DMS53 (cell line): ENCODE measurements at places on chromosomes 1 and 21.
A peak's percentile ranks its signal among the peaks of the same experiment; 100 is the strongest.

DNA sequence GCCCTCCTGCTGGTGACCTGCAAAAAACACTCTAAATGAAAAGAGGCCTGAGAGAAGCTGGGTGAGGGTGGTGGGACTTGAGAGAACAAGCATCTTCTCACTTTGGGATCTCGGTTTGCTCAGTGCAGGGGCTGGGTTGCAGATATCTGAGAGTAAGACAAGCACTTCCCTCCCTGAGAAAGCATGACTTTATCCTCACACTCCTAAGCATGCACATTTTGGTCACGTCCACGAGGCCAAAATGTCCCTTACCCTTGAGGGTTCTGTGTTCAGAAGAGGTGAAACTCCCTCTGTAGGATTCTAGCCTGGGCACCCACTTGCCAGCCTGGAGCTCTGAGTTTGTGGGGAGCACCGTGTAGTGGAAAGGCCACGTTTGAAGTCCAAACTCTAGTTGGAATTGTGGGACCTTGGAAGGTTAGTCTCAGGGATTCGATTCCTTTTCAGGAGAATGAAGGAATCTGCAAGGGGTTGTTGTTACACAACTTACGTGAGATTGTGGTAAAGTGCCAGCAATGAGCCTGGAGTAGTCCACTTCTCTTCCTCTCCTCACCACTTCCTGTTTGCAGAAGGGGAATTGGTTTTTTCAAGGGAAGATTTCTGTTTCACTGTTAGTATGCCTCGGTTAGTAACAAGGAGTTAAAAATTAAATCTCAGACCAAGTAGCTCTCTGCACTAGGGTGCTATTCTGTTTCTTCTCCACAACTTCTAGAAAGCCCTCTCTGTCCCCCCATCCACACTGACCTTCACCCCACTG lies 3.0 kb downstream of the FCAMR start:
- peak; percentile 28 for DNase-seq

DNA sequence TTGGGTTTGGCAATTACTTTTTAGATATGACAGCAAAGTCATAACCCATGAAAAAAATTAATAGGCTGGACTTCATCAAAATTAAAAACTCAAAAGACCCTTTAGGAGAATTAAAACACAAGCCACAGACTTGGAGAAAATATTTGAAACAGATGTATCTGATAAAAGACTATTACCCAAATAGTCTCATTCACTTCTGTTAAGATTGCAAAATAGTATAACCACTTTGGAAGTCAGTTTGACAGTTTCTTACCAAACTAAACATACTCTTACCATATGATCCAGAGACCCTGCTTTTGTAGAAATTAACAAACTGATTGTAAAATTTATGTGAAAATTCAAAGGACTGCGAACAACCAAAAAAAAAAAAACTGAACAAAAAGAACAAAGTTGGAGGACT lies 32.5 kb upstream of the SLC44A3 start:
- DNase-seq: no peak

- DNase-seq: no peak
Measured at GRCh38 chr1:159830722-159831121, 4.0 kb downstream of the SLAMF8 start.

GRCh38 chr1:83694449-83694848 lies 304.5 kb downstream of the TTLL7 start:
- peak; percentile 32 for DNase-seq

- peak; percentile 8 for DNase-seq
Measured at GRCh38 chr1:216705676-216706075, 17.6 kb downstream of the ESRRG start.

- DNase-seq: no peak
Measured at GRCh38 chr1:78527706-78528105, 36.9 kb downstream of the PTGFR start.

DNA sequence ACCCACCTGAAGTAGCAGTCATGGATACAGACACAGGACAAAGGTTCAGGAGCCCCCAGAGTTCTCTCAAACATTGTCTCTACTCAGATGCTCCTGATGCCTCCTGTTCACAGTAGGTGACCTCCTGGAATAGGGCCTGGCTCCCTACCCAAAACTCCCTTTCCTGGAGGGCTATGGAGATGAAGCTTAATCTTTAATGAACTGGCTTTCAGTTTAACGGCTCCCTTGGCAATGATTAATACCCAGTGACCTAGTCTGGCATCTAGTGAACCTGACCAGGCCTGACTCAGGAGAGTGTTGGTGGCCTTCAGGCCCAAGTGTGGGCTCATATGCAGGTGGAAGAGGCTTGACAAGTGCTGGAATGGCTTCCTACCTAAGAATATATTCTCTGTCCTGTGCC lies 65.2 kb upstream of the TRABD2B start:
- no peak for DNase-seq

- DNase-seq: no peak
Measured at GRCh38 chr1:169914531-169914930, 20.8 kb upstream of the SCYL3 start.

DNA sequence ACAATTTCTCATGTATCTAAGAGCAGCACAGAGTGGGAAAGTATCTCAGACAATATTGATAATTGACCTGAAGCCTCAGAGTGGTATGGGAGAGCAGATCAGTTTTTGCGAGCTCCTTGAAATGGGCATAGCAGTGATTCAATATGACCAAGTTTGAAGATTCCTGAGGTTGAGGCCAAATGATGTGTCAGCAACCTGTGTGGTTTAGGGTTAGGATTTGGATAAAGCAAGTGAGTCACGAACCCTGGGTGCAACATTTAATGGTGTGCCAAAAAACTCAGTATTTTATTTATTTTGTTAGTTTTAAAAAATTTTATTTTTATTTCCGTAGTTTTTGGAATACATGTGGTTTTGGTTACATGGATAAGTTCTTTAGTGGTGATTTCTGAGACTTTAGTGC lies 92.5 kb upstream of the C21orf91 start:
- DNase-seq: no peak

- DNase-seq: no peak
Measured at GRCh38 chr1:48645883-48646282, 130.8 kb downstream of the BEND5 start.

DNA sequence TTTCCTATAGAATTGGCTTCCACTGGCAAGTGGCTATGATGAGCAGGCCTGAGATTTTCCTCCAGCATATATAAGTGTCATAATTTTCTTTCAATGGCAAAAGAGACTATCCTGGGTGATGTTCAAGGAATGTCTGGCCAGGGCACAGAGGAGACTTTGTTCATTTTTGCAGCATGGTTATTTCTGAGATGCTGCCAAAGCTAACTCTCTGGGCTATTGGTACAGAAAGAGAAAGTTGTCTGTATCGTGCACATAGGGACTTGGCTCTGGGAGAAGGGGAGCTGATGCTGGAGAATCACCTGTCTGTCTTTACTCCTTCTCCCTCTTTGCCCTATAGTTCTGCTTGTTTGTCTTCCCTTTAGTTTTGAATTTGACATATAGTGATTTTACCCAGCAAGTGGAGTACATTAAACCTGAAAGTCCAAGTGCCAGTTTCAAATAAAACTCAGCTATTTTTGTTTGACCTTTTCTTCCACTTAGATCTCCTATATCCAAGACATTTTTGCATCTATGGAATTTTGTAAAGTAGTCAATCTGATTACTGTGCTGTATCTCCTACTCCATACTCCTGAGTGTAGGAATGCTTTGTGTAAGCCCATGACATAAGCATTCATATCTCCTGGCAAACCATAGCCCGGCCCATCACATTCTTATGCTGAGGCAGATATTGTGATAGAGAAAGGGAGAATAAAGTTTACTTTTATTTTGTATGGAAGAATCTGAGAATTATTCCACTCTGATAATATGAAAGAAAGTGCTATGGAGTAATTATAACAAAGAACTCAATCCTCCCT lies 3.9 kb downstream of the FNDC7 start:
- DNase-seq: no peak
